Peyer's patch (tissue), 4 donors: ENCODE measurements at places on chromosomes 4 and X. TPM values are rescaled to one million over a fixed set of nuclear protein-coding genes. Genes with fewer than 3 reads are reported as not detected.

DNA sequence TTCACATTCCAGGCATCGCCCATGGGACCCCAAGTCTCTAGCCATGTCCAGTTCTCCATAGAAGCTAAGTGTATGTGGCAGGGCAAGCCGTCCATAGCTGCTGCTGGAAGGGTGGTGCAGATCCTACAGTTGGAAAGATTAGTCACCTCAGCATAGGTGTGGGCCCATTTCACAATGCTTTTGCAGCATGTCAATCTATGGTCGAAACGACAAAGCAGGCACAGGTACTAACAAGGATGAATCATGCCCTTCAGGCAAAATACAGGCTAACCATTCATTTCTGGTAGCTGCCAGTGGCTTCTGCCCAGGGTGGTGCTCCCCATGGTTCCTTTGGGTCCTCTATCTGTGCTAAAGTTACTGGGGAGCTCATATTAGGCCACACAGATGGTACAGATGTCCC is 225.2 kb downstream of the ADGRL3 start:
- no peak for DNase-seq
- H3K27me3 ChIP-seq, result no peaks in the 10 kb centered on the region
- no peaks in the 10 kb centered on the region for H3K36me3 ChIP-seq
- no peaks in the 10 kb centered on the region for H3K4me1 ChIP-seq

DNA sequence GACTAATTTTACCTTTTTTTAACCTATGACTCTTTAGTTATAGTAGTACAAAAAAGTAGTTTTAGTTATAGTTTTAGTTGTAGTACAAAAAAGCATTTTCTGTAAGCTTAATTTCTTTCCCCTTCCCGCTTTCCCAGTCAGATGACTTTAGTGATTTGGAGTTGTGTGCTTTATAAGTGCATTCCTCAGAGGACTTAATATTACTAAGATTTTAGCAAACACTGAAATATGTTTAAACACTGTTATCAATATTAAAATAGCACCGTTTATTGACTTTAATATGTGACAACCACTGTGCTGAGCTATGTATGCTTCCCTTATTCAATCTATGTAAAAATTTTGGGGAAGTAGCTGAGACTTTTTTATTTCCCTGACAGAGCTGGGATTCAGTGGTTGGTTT is 22.8 kb downstream of the GUF1 start:
- DNase-seq, result no peak
- no peaks in the 10 kb centered on the region for H3K4me1 ChIP-seq
- peaks cover 68% of the 10 kb centered on the region for H3K36me3 ChIP-seq
- no peaks in the 10 kb centered on the region for H3K27me3 ChIP-seq
- no peak overlapping the region for H3K27ac ChIP-seq
- no peak overlapping the region for H3K4me3 ChIP-seq

GRCh38 chr4:684623-685327 is 4.2 kb downstream of the SLC49A3 start:
- peak; percentile 46 for DNase-seq
- H3K36me3 ChIP-seq, result no peaks in the 10 kb centered on the region
- H3K4me3 ChIP-seq, result no peak overlapping the region
- H3K27me3 ChIP-seq, result no peaks in the 10 kb centered on the region
- H3K27ac ChIP-seq, result no peak overlapping the region

Gene SSX3
- not detected for total RNA-seq

DNA sequence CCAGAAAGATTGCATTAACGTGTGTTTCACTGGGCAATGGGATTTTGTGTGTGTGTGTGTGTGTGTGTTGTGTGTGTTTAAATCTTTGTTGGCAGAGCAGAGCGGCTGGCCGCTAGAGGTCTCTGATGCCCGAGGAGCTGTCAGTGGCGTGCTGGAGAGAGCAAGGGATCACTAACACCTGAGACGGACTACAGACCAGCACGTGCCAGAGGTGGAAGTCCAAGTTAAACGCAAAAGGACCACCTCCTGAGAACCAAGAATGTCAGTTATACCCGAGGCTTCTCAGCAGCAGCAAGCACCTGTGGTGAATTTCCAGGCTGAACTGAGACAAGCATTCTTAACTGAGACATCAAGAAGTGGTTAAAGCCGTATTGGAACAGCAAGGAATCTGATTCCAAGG is 9.0 kb upstream of the SLC25A14 start:
- H3K36me3 ChIP-seq, result no peaks in the 10 kb centered on the region
- DNase-seq, result no peak
- no peak overlapping the region for H3K4me3 ChIP-seq
- no peaks in the 10 kb centered on the region for H3K4me1 ChIP-seq

DNA sequence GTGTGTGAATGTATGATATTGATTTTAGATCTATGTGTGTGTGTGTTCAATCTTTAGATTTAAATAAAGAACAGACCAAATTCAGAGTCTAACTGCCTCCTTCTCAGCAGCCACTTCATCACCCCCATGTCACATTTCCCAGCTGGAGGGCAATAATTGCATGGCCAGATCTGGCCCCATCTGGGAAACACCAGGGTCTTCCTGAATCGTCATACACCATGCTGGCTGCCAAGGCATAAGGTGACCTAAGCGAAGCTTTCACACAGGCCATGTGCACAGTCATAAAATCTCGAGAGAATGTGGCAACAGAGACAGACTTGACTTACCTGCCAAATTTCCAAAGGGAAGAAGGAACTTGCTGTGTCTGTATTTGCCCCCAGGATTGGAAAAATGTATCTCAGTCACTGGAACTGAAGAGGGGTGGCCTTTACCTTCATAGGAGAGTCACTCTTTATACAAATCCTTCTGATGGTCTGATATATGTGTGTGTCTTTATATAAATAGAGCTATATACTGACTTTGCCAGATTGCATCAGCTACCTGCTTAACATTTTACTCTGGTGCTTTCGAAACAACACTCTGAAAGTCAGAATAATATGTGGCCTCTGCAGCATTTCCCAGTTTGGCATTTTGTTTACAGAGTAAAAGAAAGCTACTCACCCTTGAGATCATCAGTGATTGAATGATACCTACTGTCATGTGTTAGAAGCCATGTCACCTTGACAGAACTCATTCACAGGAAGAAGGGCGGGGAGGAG is at the start of gene PLAC1:
Gene PLAC1 (minus strand): TSS at position 470 of the 758 bp plus-strand sequence. CDS start 91,789 bp downstream, outside the sequence.
- no peak within 1 kb of the TSS for H3K4me3 ChIP-seq
- no peaks in the 10 kb centered on the region for H3K4me1 ChIP-seq

Gene HPSE
- total RNA-seq, result 1.9 TPM

- H3K4me1 ChIP-seq, result no peaks in the 10 kb centered on the region
- H3K27me3 ChIP-seq, result no peaks in the 10 kb centered on the region
- no peaks in the 10 kb centered on the region for H3K36me3 ChIP-seq
These were observed 969.5 kb upstream of the NDST4 start for GRCh38 chr4:116082808-116083366.

GRCh38 chr4:53018471-53018870 is 156.4 kb downstream of the RASL11B start:
- H3K4me1 ChIP-seq, result no peaks in the 10 kb centered on the region
- H3K27ac ChIP-seq, result no peak overlapping the region
- H3K4me3 ChIP-seq, result no peak overlapping the region
- no peaks in the 10 kb centered on the region for H3K27me3 ChIP-seq
- DNase-seq, result no peak

GRCh38 chrX:74065831-74066390 is 238.1 kb upstream of the ZCCHC13 start:
- no peak overlapping the region for H3K27ac ChIP-seq
- H3K4me1 ChIP-seq, result no peaks in the 10 kb centered on the region
- H3K36me3 ChIP-seq, result no peaks in the 10 kb centered on the region
- no peak for DNase-seq
